ENCODE measurements at places on chromosomes 2 and 18. TPM values are rescaled to one million over a fixed set of nuclear protein-coding genes. Genes with fewer than 3 reads are reported as not detected.

DNA sequence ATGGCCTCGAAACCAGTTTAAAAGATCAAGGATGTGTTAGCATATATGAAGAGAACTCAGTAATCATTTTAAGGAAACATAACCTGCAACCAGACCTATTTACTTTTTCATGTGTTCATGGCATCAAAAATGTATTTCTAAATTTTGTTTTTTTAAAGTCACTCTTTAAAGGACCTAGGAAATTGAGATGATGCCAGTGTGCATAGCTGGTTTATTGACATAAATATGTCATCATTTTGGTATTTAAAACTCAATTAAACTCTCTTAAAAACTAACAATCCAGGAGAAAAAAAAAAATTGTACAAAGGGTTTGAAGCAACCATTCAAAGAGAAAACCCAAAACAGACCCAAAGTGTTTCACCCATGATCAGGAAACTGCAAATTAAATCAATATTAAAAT, 198.9 kb upstream of the RND3 start:
- no peaks in the 10 kb centered on the region for H3K4me1 ChIP-seq
- H3K4me3 ChIP-seq = no peak overlapping the region
- H3K27me3 ChIP-seq = no peaks in the 10 kb centered on the region
- no peak for DNase-seq

GRCh38 chr2:25056098-25056821, 14.4 kb downstream of the EFR3B start:
- no peak overlapping the region for H3K4me3 ChIP-seq
- no peak for DNase-seq
- H3K4me1 ChIP-seq = no peaks in the 10 kb centered on the region
- no peaks in the 10 kb centered on the region for H3K36me3 ChIP-seq

The LPIN1 gene
- total RNA-seq = 80.9 TPM

- H3K27ac ChIP-seq = no peak overlapping the region
- H3K4me3 ChIP-seq = no peak overlapping the region
- H3K27me3 ChIP-seq = no peaks in the 10 kb centered on the region
- no peak for DNase-seq
Measured at GRCh38 chr2:88856409-88857135, 165.1 kb downstream of the RPIA start.

The GULP1 gene
- 23.0 TPM for total RNA-seq

GRCh38 chr2:98240786-98241398, 105.4 kb upstream of the CNGA3 start:
- no peaks in the 10 kb centered on the region for H3K36me3 ChIP-seq
- H3K27me3 ChIP-seq = peaks cover 5% of the 10 kb centered on the region
- no peak for DNase-seq
- H3K27ac ChIP-seq = no peak overlapping the region
- H3K4me3 ChIP-seq = no peak overlapping the region
- no peaks in the 10 kb centered on the region for H3K4me1 ChIP-seq

GRCh38 chr2:241308267-241308666, 7.2 kb downstream of the HDLBP start:
- no peaks in the 10 kb centered on the region for H3K27me3 ChIP-seq
- H3K4me3 ChIP-seq = no peak overlapping the region
- no peak for DNase-seq
- H3K36me3 ChIP-seq = no peaks in the 10 kb centered on the region
- peaks cover 81% of the 10 kb centered on the region for H3K4me1 ChIP-seq

The HTR2B gene
- not detected for total RNA-seq

DNA sequence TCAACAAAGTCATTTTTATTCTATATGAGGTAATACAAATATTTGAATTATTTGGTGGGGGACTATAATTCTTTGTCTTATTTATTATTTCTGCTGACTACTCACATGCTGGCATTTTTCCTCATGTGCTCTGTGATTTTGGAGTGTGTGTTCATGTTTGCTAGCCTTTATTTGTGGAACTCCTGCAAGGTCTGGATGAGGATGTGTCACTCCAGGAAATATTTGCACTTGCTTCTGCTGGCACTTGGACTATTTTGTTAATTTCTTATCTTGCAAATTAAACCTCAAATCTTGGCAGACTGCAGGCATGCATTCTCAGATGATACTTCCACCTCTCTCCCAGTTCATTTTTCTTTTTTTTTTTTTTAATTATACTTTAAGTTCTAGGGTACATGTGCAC, 34.1 kb downstream of the POLI start:
- no peak overlapping the region for H3K4me3 ChIP-seq
- no peaks in the 10 kb centered on the region for H3K4me1 ChIP-seq
- no peak overlapping the region for H3K27ac ChIP-seq
- no peaks in the 10 kb centered on the region for H3K36me3 ChIP-seq
- DNase-seq = no peak

The CDKL4 gene
- not detected for total RNA-seq

The G6PC2 gene
- not detected for total RNA-seq

GRCh38 chr2:225117051-225117716, 74.9 kb upstream of the DOCK10 start:
- H3K27ac ChIP-seq = no peak overlapping the region
- no peak overlapping the region for H3K4me3 ChIP-seq
- H3K36me3 ChIP-seq = no peaks in the 10 kb centered on the region
- no peaks in the 10 kb centered on the region for H3K4me1 ChIP-seq
- no peaks in the 10 kb centered on the region for H3K27me3 ChIP-seq

DNA sequence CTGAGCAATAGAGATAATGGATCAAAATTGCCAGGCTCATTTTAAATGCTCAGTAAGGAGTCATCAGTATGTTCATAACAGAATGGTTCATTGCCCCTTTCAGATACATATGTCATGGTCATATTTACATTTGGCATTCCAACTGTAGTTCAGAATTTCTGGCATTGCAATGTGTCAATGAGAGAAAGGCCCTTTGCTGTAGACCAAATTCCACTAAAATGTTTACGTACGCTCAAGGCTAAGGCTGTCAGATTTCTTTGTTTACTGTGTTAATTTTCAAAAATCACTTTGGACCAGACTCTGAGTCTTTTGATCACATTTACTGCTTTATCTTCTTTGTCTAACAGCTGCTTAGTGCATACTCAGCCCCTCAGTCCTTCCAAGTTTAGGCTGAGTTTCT, 213.5 kb downstream of the PIK3C3 start:
- H3K36me3 ChIP-seq = no peaks in the 10 kb centered on the region
- no peak overlapping the region for H3K27ac ChIP-seq
- no peak overlapping the region for H3K4me3 ChIP-seq
- H3K4me1 ChIP-seq = no peaks in the 10 kb centered on the region
- H3K27me3 ChIP-seq = no peaks in the 10 kb centered on the region

DNA sequence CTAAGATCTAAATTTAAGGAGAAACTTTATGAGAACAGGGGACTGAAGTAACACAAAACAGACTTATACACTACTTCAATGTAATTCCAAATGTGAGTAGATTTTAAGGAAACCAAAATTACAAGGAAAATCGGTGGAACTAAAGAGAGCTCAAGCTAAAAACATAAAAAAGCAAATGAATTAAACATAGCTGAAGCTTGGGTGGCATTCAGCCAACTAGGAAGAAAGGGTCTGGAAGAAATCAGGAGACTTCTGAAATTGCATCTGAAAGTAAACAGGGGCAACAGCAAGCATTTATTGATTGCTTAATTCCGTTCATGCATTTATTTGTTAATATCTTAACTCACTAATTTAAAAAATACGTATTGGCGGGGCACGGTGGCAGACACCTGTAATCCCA, 727.3 kb upstream of the PKDCC start:
- no peak for DNase-seq
- no peak overlapping the region for H3K27ac ChIP-seq
- H3K36me3 ChIP-seq = no peaks in the 10 kb centered on the region

The PLGLB1 gene
- total RNA-seq = 4.9 TPM

DNA sequence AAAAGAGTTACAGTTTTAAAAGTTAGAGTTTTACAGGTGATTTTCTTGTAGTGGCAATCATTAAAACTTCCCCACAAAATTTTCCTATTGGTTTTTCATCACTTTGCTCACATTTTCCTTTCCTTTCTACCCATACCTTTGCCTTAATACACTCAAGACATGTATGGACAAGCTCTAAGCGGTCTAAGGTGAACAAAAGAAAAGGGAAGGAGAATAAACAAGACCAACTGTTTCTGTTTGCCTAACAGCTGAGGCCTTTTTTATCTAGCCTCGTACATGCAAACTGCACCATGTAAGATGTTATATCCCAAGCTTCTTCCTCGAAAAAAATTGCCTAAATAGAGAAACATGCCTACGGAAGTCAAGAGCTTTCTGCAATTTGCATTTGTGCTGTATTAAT, 33.9 kb upstream of the TBC1D8 start:
- peak overlapping the region; percentile 63 for H3K27ac ChIP-seq
- no peak for DNase-seq
- H3K4me3 ChIP-seq = no peak overlapping the region
- H3K36me3 ChIP-seq = no peaks in the 10 kb centered on the region
- H3K4me1 ChIP-seq = no peaks in the 10 kb centered on the region
- no peaks in the 10 kb centered on the region for H3K27me3 ChIP-seq

- DNase-seq = no peak
- no peaks in the 10 kb centered on the region for H3K4me1 ChIP-seq
- H3K27ac ChIP-seq = no peak overlapping the region
- no peaks in the 10 kb centered on the region for H3K27me3 ChIP-seq
- H3K36me3 ChIP-seq = no peaks in the 10 kb centered on the region
- H3K4me3 ChIP-seq = no peak overlapping the region
Measured at GRCh38 chr2:189952536-189953109, 109.9 kb downstream of the MSTN start.

All from esophagus squamous epithelium (tissue), 5 donors.